Hematopoietic multipotent progenitor cell treated with erythropoietin and hydrocortisone succinate and interleukin-3 and kit ligand, for 8 days (in vitro differentiated cells): ENCODE measurements at places on chromosomes 1 and 21.
A peak's percentile ranks its signal among the peaks of the same experiment; 100 is the strongest.

DNA sequence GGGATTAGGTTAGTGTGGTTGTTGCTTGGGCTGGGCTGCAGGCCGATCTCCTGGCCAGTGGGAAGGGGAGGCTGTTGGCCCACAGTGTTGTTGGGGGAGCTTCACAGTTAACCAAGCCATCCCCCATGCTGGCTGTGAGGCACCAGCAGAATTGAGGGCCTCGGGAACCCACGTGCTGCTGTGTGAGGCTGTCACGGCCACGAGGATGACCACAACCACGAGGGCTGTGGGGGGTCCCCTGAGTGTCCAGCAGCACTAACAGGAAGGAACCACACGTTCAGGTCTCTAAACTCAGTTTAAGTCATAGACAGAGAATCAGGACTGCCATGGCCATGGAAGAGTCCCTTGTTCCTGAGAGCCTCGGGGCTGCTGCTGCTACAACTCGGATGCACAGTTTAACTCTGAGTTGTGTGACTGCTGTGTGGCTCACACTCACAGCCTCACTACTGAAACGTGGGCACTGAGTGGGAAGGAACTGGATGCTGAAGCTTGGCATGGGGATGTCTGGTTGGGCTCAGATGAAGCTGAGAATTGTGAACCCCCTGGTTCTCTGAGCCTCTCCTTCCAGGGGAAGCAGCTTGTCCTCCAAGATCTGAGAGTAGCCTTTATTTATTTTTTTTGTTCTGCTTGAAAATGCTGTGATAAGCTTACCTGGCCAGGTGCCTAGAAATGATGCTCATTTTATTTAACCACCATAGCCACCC lies 4.8 kb upstream of the MMEL1 start:
- no peak for DNase-seq

DNA sequence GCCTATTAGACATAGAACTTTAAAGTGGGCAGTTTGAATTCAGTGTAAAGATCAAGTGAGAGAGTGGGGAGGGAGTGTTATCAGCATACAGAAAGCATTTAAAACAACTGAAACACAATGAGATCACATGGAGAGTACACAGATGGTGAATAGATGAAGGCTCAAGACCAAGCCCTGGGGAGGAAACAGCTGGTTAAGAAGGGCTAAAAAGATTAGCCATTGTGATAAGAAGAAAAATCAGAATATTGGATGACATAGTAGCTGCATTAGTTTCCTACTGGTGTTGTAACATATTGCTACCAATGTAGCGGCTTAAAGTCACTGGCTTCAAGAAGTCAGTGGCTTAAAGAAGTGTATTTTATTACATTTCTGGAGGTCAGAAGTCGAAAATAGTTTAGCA lies 443.4 kb upstream of the RGS18 start:
- peak; percentile 24 for DNase-seq

DNA sequence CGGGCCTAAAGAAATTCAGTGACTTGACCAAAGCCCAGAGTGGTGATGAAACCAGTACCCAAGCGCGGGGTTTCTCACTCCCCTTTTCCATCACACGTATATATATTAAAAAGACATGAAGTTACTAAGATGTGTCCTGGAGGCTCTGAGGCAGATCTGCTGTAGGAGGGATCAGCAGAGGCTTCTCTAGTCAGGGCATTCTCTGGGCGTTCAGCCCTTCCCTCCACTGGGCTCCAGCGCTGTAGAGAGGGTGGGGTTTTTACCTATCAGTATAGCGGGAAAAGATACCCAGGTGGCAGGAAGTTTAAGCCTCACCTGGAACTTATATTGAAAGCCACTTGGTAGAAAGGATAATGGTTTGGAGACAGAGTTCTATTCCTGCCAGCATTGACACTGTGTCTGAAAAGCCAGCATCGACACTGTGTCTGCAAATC lies 862 bp upstream of the PLEKHO1 start:
- DNase-seq = no peak

DNA sequence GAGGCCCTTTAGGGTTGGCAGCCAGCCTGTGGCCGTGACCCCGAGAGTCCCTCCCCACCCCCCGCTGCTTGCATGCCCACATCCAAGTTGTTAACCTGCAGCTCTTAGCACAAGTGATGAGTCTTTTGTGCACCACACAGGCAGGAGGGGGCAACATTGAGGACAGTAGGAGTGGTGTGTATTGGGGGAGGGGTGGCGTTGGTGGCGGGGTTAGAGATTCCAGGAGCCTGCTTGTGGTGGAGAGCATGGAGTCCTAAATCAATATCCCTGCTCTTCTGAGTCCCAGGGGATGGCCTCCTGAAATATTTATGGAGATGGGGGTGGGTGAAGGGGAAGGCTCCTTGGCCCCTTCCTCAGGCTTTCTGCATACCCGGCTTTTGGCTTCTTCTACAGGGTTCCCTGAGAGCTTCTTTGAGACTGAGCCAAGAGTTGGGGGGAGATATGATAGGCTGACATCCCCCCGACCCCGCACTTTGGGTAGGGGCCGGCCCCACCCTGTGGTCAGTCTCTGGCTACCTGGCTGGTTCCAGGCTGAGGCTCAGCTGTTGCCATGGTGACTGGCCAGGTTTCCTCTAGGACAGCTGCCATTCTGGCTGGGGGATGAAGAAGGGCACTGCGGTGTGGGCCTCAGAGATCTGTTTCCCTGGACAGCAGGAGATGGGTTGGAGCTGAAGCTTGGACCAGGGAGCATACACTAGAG lies 5.0 kb downstream of the CHRNB2 start:
- no peak for DNase-seq

DNA sequence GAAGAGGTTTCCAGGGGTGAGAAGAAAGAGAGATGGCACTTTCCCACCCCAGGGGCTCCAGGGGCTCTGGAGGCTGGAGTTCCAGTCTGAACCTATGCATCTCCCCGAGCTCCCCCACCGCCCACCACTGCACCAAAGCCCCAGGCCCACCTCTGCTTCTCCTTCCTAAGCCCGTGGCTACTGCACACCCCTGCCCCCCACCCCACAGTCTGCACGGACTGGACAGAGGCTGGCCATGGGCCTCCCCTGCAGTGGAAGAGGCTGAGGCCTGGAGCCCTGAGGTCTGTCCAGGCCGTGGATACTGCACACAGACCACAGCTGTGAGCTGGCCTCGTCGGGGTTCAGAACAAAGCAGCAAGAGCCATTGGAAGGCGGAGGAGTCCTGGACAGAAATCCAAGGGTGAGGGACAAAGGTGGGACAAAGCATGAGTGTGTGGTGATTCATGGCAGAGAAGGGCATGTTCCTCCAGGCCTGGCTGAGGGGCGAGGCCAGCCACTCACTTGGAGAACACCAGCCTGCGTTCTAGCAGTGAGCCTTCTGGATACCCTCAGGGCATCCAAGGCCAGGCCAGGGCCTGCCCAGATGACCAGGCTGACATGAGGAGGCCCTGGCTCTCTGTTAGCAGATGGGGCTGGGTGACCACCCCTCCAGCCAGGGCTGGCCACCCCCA lies 244.8 kb upstream of the VAMP3 start:
- DNase-seq = no peak
